ENCODE measurements at places on chromosomes 2 and 18. TPM values are rescaled to one million over a fixed set of nuclear protein-coding genes. Genes with fewer than 3 reads are reported as not detected.
A peak's percentile ranks its signal among the peaks of the same experiment; 100 is the strongest.

The NEB gene
- 11.6 TPM for total RNA-seq

The BOLL gene
- not detected for total RNA-seq

The MC4R gene
- not detected for total RNA-seq

The GALNT14 gene
- total RNA-seq, result 0.17 TPM

The ALPI gene
- total RNA-seq, result not detected

DNA sequence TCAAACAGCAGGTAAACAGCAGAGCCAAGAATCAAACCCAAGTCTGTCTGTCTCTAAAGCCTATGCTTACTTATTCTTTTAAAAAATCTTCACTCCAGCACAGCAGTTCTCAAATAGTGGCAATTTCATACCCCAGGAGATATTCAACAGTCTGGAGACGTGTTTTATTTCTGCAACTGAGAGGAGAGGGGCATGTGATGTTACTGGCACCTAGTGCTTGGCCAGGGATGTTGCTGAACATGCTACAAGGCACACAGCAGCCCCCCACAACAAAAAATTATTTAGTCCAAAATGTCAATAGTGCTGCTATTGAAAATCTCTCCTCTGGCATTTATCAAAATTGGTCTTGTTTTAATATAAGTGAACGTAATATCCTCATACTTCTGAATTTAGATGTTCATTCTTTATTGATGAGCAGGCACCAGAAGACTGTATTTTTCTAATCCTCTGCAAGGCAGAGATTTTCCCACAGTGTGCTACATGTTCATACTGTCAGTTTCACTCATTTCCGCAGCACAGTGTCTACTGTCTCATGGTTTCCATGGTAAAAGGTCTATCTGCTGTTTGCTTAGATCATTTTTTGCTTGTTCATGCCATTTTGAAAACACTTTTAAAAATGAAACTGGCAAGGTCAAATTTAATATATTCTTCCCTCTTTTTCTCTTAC is 90.5 kb downstream of the LRATD1 start:
- H3K4me3 ChIP-seq, result no peak overlapping the region
- no peaks in the 10 kb centered on the region for H3K27me3 ChIP-seq
- no peak for DNase-seq
- no peak overlapping the region for H3K27ac ChIP-seq
- no peaks in the 10 kb centered on the region for H3K4me1 ChIP-seq
- H3K36me3 ChIP-seq, result no peaks in the 10 kb centered on the region

DNA sequence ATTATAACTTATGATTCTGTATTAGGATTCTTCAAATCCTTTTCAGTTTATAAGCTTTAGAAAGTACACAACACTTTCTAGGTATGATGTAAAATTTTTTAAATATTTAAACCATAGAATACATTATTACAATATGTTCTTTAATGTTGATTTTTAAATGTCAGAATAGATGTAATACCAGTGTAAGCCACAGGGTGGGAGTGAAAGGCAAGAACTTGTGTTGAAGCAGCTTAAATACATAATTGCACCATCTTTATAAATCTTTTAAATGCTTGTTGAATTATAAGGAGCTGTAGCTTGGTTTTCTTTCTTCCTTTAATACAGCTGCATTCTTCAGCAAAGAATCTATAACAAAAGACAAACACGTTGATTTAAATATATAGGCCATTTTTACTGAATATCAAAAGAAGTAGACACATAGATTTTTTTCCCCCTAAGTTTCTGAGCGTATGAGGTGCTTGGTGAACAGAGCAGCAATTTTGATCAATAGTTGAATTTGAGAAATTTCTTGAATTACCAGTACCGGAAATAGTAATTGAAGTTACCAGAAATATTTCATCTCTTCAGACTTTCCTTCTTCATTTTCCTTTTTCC is 63.0 kb downstream of the TANK start:
- H3K36me3 ChIP-seq, result peaks cover 17% of the 10 kb centered on the region
- no peaks in the 10 kb centered on the region for H3K27me3 ChIP-seq
- DNase-seq, result no peak
- H3K4me3 ChIP-seq, result no peak overlapping the region

DNA sequence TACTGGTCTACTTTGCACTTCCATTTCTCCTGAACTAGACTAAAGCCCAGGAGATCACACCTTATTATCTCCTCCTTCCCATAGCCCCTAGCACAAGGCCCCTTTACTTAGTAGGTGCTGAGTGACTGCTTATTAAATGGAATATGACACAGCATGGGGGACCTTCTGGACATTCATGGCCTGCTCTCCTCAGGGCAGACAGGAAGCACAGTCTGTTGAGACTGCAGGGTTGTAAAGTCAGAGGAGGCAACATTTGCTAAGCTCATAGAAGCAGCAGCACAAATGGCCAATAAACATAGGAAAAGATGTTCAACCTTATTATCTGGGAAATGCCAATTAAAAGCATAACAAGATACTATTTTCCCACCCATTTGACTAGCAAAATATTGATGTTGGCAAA is 75.3 kb downstream of the DNMT3A start:
- H3K4me1 ChIP-seq, result no peaks in the 10 kb centered on the region
- H3K4me3 ChIP-seq, result no peak overlapping the region
- H3K27ac ChIP-seq, result no peak overlapping the region
- no peaks in the 10 kb centered on the region for H3K27me3 ChIP-seq

- no peaks in the 10 kb centered on the region for H3K36me3 ChIP-seq
- peaks cover 6% of the 10 kb centered on the region for H3K4me1 ChIP-seq
- DNase-seq, result no peak
- no peak overlapping the region for H3K4me3 ChIP-seq
- no peaks in the 10 kb centered on the region for H3K27me3 ChIP-seq
- H3K27ac ChIP-seq, result no peak overlapping the region
Measured at GRCh38 chr2:29627279-29627711, 294.1 kb downstream of the ALK start.

GRCh38 chr18:5868218-5868854 is 27.0 kb downstream of the TMEM200C start:
- H3K4me3 ChIP-seq, result no peak overlapping the region
- no peaks in the 10 kb centered on the region for H3K27me3 ChIP-seq
- no peaks in the 10 kb centered on the region for H3K4me1 ChIP-seq
- no peak overlapping the region for H3K27ac ChIP-seq
- DNase-seq, result peak; percentile 14

DNA sequence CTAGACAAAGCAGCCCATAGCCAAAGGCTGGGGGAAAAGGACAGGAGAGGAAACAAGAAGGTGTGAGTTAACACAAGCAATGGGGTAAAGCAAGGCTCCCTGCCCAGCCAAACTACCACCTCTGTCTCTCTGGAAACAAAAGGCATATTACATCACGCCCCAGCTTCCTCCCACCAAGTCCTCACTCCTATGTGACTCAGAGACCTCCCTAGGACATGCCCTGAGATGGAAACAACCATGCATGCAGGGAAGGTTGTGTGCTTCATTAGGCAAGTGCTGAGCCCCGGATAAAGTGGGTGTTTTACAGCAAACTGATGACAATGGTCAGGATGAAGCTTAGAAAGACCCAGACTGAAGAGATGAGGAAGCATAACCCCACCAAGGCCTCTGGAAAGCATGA is 9.0 kb upstream of the ATRAID start:
- H3K4me1 ChIP-seq, result no peaks in the 10 kb centered on the region
- no peak overlapping the region for H3K4me3 ChIP-seq
- no peak overlapping the region for H3K27ac ChIP-seq
- H3K27me3 ChIP-seq, result no peaks in the 10 kb centered on the region
- no peak for DNase-seq

DNA sequence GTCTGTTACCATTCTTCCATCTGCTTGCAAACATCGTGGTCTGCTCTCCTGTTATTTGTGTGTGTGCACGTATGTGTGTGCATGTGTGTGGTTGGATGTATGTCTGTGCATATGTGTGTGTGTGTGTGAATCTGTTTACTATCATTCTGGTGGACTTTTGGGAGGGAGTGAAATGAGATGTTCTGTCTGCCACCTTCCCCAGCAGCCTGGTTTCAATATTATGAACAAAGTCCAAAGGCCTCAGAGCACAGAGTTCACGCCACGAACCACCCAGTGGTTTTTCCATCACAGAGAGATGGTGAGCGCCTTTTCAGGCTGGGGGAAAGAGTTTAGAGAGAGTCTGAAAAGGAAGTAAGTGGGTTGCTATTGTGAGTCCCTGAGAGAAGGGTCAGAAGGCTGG is 67.1 kb upstream of the YWHAQ start:
- H3K36me3 ChIP-seq, result no peaks in the 10 kb centered on the region
- H3K4me3 ChIP-seq, result no peak overlapping the region
- H3K27ac ChIP-seq, result no peak overlapping the region
- H3K4me1 ChIP-seq, result peaks cover 13% of the 10 kb centered on the region
- no peaks in the 10 kb centered on the region for H3K27me3 ChIP-seq

DNA sequence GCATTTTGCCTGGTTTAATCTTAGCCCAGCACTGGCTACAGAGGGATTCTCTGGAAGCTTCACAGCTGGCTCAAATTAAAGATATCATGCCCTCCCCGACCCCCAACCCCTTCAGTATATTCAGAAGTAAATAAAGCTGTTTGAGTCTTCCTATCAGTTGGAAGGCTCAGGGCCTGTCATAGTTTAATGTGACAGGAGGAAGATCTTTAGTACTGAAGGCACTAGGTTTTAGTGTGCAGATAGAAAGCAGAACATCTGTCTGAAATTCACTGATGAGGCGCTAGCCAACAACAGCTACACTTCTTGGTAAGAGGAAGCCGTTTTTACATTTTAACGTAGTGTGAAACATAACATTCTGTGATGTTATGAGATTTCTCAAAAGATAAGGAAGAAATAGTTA is 969.1 kb upstream of the CDH2 start:
- no peaks in the 10 kb centered on the region for H3K4me1 ChIP-seq
- H3K27ac ChIP-seq, result no peak overlapping the region
- no peaks in the 10 kb centered on the region for H3K36me3 ChIP-seq
- H3K27me3 ChIP-seq, result no peaks in the 10 kb centered on the region

DNA sequence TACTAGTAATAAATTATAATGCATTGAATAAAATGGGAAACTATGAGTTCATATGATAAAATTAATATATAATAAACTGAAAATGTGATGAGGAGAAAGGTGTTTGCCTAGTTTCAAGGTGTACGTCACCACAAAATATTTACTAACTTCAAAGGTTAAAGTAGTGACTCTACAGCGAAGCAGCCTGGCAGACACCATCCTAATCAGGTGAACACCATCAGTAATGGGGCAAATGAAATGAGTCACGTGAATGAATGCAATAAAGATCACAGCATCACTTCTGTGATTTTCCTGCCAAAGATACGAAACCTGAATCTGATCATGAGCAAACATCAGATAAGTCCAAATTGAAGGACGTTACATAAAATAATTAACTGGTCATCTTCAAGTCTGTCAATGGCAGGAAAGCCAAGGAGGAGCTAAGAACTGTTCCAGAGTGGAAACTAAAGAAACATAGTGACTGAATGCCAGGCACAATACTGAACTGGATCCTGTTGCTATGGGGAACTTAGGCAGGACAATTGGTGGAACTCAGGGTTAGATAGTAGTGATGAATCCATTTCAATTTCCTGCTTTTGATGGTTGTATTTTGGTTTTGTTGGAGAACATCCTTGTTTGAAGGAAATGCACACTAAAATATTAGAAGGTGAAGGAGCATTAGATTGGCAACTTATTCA is 12.1 kb upstream of the NOSTRIN start:
- no peak overlapping the region for H3K27ac ChIP-seq

- no peak overlapping the region for H3K4me3 ChIP-seq
- H3K36me3 ChIP-seq, result no peaks in the 10 kb centered on the region
- H3K27me3 ChIP-seq, result no peaks in the 10 kb centered on the region
- no peaks in the 10 kb centered on the region for H3K4me1 ChIP-seq
- no peak for DNase-seq
Measured at GRCh38 chr2:242036653-242036950, 167.1 kb downstream of the RTP5 start.

DNA sequence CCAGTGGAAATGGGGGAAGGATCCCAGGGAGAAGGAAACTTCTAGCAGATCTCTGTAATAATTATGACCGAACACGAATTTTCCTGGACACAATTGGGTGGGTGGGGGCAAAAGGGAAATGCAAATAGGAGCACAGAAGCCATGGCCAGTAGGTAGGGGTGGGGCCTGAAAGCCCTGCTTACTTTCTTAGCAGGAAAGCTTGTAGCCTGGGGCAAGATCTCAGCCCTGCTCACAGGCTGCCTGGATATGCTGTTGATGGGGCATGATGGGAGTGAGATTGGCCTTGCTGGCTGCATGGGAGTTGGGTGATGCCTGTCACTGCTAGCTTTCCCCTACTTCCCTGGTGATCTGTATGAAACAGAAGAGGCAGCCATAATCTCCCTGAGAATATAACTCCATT is 45.9 kb upstream of the SPOPL start:
- H3K36me3 ChIP-seq, result no peaks in the 10 kb centered on the region
- DNase-seq, result no peak
- H3K27ac ChIP-seq, result no peak overlapping the region
- H3K27me3 ChIP-seq, result no peaks in the 10 kb centered on the region

DNA sequence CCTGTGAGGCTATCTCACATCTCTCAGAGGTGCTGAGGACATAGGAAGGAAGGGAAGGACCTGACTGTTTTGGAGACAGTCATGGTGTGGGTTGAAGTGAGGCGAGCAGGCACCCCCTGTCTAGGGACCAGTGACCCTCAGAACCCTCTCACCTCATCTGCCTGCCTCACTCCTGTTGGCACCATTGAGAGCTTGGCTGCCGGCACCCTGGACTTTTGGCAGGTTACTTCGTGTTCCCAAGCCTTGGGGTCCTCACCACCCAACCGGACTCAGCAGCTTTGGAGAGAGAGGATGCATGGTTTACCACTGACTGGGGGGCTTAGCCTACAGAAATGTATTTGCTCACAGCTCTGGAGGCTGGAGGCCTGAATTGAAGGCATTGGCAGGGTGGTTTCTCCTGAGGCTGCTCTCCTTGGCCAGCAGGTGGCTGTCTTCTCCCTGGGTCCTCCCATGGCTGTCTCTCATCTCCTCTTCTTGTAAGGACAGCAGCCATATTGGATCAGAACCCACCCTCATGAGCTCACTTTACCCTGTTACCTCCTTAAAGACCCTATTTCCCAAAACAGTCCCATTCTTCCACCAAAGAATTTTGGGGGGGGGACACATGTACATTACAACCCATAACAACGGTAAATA is 142.0 kb downstream of the TSN start:
- no peak overlapping the region for H3K27ac ChIP-seq
- no peaks in the 10 kb centered on the region for H3K36me3 ChIP-seq
